Fibroblast of skin of right biceps (primary cell): ENCODE measurements at places on chromosomes 12 and 14.
A peak's percentile ranks its signal among the peaks of the same experiment; 100 is the strongest.

DNA sequence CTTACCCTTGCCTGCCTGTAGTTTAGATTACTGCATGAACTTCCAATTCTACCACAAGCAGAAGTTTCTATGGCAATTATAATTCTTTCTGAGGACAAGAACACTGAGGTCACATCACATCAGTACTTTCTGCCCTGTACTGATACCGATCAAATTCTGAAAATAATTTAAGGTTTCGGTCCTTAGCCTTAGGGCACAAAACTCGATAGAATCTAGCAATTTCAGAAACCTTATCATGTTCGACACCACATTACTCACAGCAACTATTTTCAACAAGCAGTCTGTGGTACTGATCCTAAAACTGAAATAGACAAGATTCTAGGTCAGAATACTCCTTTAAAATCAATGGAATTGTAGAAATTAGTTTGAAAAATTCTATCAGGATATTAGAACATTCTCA, 187.0 kb upstream of the LRFN5 start:
- no peak for DNase-seq

- no peak for DNase-seq
Measured at GRCh38 chr12:63085120-63085519, 65.9 kb downstream of the AVPR1A start.

DNA sequence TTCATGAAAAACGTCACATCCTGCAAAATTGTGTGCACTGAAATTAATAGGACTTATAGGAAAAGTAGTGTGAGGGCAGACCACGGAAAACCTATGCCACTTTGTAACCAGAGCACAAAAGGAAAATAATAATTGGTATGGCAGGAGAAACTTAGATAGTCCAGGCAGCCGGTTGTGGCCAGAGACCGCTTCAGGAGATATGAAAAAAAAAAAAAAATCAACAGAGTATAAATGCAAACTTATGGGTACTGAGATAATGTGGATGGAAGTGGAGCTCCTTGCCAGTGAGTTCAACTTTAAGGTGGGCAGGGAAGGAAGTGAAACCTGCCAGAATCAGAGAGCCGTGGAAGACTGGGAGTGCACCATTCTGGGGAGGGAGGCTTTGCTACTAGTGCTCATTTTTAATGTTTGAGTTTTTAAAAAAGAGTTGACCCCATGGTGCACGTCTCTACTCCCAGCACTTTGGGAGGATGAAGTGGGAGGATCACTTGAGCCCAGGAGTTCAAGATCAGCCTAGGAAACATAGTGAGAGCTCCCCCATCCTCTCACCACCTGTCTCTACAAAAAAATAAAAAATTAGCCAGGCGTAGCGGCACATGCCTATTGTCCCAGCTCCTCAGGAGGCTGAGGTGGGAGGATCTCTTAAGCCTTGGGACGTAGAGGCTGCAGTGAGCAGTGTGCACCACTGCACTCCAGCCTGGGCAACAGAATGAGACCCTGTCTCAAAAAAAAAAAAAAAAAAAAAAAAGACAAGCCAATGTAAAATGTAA, 34.3 kb upstream of the METAP2 start:
- DNase-seq, result no peak

- DNase-seq, result peak; percentile 99
Measured at GRCh38 chr14:68577802-68578541, 214.9 kb downstream of the ZFP36L1 start.

- peak; percentile 76 for DNase-seq
Measured at GRCh38 chr12:78085542-78086182, 255.0 kb downstream of the NAV3 start.

DNA sequence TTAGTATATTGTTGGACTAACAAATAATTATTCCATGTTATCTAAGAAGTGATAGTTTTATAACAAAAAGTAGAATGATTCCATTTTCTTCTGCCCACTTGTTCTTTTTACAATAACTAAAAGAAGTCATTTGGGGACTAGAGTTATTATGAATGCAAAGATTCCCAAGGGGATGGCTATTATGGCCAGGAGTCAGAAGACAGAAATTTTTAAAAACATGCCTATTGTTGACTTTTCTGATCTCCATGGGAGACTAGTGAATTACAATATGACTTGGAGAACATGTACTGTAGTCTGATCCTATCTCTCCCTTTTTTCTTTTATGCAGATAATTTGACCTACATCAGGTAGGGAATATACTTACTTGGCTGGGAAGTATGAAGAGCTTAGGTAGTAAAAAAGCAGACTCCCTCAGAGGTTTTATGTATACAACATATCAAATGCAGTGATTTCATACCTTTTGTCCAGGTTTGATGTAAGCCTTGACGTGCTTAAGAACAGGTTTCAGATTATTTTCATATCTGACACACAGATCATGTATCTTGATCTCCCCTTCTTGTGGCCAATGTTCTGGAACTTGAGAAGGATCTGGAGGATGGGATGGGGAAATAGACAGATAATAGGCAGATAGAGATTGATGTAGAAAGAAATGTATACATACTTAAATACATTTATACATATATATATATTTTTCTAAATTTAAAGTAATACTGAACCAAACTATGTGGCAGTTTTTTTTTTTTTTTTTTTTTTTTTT, 41.0 kb upstream of the KCNJ8 start:
- peak; percentile 9 for DNase-seq

GRCh38 chr12:78087363-78087675, 256.6 kb downstream of the NAV3 start:
- peak; percentile 18 for DNase-seq

DNA sequence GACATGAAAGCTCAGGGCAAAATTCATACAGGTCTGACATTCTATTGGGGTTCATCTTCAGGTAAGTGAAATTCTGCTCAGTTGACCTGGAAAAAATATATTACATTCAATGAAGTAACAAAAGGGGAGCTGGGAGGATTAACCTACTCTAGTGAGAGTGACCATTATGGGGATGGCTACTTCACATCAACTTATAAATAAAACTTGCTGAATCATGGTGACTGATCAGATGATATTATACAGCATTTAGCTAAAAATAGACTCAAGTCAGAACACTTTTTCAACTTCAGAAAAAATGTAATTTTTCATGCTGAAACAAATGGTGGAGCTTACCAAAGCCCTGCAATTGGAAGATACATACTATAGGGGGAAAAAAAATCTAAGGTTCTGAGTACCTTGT, 800.2 kb downstream of the FSCB start:
- DNase-seq, result peak; percentile 20

GRCh38 chr12:132807295-132808092, 21.2 kb downstream of the GOLGA3 start:
- no peak for DNase-seq

GRCh38 chr14:44791730-44792129, 170.0 kb downstream of the KLHL28 start:
- DNase-seq, result no peak

- DNase-seq, result no peak
Measured at GRCh38 chr12:24560831-24561271, 388.1 kb downstream of the BCAT1 start.

DNA sequence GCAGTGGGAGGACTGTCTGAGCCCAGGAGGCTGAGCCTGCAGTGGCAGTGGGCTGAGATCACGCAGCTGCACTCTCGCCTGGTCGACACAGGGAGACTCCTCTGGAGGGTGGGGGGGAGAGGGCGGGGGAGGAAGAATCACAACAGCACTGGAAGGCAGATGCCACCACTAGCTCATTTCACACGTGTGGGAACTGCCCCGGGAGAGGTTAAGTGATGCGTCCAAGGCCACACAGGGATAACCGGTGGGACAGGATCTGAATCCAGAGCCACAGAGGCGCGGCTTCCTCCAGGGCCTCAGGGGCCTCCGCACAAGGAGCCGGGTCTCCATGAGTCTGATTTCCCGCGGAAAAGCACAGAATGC, 20.8 kb downstream of the STX2 start:
- DNase-seq, result no peak

GRCh38 chr12:968545-968944, 19.1 kb upstream of the RAD52 start:
- no peak for DNase-seq

DNA sequence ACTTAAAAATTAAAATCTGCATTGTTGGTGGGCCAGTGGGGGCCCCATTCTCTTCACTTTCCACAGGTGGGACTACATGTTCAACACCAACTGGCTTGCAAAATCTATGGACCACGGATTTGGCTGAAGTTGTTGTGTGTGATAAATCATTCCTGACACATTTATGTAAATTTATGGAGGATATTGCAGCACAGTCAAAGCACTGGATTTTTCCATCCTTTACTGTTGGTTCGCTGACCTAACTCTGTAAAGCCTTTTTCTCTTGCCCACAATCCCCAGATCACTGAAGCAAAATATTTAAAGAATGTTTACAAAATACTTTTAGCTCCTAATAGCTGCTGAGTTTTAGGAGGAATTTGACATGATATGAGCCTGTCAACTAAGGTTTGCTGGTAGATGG, 219.7 kb upstream of the PRICKLE1 start:
- peak; percentile 74 for DNase-seq

DNA sequence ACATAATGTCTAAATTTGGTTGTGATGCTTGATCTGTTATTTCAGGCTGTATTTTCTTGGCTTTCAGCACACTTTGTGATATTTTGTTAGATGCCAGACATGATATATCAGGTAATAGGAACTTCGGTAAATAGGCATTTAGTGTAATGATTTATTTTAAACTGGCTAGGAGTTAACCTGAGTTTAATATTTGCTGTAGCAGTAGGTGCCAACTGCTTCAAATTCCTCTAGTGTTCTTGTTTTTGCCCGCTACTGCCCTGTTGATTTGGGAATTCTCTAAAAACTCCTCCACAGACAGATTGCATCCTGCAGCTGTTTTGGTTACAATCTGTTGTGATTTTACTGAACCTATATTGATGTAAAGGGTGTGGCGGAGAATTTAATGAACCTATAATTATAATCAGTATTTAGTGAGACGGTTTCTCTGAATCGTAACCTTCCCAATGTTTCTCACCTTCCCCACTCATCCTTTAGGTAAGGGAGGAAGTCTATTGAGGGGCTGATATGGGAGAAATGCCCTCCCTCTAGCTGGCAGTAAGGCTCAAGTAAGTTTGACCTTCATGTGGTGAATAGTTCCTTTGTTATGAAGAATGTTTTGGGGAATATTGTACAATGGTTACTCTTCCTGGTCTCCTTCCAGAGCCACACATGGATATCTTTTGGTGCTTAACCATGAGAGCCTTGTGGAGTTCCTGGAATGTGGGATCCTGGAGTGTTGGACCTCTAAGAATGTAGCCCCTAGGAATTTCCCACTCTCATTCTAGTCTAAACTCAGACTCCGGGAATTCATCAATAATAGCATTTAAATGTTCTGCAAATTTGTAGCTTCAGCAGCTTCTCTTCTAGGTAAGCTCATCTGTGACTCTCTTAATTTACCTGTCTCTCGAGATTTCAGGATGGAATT, 634.1 kb downstream of the FSCB start:
- DNase-seq, result no peak

- DNase-seq, result no peak
Measured at GRCh38 chr12:113361574-113362370, 3.4 kb downstream of the PLBD2 start.

- no peak for DNase-seq
Measured at GRCh38 chr14:104965561-104966231, 12.5 kb downstream of the AHNAK2 start.

DNA sequence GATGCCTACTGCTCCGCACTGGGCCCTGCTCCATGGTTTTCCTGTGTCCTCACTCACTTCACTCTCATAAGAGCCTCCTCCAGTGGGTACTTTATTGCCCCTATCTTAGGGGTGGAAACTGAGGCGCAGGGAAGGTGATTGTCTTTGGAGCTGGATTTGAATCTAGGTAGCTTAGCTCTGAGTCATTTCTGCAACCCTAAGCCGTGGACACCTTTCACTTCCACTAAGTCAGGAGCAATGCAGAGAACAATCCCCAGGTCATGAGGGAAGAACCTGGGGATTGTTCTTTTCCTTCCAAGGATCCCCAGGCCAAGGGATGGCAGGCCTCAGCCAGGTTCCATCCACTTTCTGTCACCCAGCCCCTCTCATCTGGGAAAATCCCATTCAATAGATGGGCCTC, 20.3 kb downstream of the VDR start:
- no peak for DNase-seq

GRCh38 chr14:54650959-54651351, 84.0 kb downstream of the SAMD4A start:
- no peak for DNase-seq

- DNase-seq, result no peak
Measured at GRCh38 chr12:120388691-120389481, 19.9 kb upstream of the MSI1 start.

DNA sequence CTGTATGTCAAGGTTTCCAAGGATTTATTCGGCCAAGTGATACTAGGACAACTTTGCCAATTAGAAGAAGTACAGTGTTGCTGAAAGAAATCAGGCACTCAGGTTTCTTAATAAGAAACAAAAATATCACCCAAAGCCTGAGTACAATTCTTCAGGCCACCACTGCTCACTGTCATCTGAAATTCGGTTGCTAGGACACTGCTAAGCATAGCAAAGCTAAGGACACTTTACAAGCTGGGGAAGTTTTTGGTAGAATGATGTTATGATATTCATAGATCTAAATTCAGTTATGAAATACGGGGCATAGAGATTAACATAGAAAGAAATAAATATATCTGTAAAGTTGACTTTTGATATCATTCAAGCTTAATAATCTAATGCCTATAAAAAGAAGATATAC, 505.1 kb downstream of the NELL2 start:
- DNase-seq, result no peak

DNA sequence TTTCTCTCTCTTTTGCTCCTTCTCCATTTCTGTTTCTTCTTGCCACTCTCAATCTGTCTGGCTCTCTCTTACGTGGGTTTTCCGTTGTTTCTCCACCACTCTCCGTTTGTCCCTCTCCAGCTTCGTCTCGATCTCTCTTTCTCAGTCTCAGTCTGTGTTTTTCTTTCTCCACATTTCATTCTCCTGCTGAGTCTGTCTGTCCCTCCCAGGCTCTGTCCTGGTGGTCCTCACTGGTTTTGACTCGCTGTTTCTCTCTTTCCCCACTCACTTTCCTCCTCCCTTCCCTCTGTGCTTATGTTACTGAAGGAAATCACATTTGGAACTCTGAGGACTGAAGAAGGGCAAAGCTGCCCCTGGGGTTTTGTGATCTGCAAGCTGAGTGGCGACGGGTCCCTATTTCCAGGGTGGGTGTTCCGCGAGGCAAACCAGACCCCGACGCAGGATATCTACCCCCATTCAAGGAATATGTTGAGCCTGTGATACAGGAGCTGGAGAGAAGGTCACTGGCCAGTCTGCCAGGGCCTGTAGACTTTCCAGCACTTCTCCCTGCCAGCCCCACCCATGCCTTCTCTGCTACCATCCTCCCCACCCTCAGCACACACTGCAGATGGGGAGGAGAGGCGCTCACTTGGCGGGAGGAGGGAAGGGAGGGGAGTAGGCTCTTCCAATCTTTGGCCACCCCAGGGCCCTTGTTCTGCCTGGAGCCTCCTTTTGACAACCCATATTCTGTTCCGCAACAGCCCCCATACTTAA, 102.7 kb upstream of the MAP1LC3B2 start:
- DNase-seq, result peak; percentile 42
